ENCODE measurements at places on chromosomes 5 and 9.
A peak's percentile ranks its signal among the peaks of the same experiment; 100 is the strongest.

- DNase-seq, result no peak
Observed at GRCh38 chr9:127698386-127698785, 8.4 kb upstream of the CFAP157 start.

DNA sequence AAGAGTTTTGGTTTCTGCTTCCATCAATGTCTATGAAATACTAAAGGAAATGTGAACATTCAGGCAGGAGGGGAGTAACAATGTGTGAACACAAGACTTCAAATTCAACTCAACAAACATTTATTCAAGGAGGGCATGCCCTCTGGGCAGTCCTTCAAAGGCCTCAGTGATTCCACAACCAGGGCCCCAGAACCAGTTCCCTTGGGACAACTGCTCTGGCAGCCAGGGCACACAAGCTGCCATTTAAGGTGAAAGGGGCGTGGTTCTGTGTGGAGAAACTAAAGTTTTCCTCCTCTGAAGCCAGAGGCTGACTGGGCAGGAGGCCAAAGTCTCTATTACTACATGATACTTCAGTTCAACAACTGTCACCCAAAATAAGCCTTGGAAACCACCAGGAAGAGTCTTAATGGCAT, 3.2 kb downstream of the RBM18 start:
- no peak for DNase-seq

- DNase-seq, result no peak
Observed at GRCh38 chr5:64184832-64185231, 19.2 kb downstream of the RNF180 start.

GRCh38 chr9:83030391-83031107, 32.4 kb downstream of the RASEF start:
- DNase-seq, result no peak

GRCh38 chr9:126146254-126147145, 180.1 kb upstream of the MVB12B start:
- DNase-seq, result peak; percentile 34

DNA sequence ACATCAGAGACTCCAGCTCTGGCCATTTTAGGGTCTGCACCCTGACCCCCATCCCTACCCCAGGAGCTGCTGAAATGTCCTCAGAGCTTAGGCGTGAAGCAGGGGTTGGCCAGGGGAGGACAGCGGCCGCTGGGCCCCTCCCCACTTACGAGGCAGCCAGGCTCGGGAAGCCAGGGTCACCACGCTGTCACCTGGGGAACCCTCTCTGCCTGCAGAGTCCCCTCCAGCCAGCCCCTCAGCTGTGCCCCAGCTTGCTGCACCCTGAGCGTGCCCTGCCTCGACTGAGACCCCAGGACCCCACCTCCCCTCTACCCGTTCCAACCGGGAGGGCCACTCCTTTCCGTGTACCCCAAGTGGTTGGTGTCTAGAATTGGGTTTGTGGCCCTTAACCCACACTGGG, 2.7 kb downstream of the LCN10 start:
- DNase-seq, result no peak

DNA sequence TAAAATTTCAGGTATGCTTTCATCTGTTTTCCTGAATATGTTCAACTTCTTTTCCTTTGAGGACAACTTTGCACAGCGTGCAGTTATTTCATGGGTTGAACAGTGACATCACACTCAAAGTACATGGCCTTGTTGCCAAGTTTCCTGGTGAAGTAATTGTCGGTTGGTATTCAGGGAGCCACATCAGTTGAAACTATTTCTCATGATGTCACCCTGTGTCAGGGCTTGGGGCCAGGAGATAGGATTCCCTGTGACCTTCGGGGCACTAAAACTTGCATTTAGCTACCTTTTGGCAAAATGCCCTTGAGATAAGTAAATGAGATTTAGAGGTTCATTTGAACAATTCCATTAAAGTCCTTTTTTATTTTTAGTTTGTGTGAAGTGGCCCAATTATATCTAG, 383.9 kb downstream of the SH3GL2 start:
- no peak for DNase-seq

- DNase-seq, result peak; percentile 47
Observed at GRCh38 chr9:99778836-99779235, 42.8 kb upstream of the NR4A3 start.
